ENCODE measurements at places on chromosomes 2 and 18.

- DNase-seq, result no peak
Measured at GRCh38 chr2:15435474-15435873, 125.7 kb downstream of the NBAS start.

GRCh38 chr2:191298306-191298705 lies 53.1 kb downstream of the MYO1B start:
- no peak for DNase-seq

GRCh38 chr2:241844066-241844728 lies 14.5 kb downstream of the PDCD1 start:
- DNase-seq, result peak; percentile 82

GRCh38 chr18:58113337-58113736 lies 69.3 kb downstream of the NEDD4L start:
- DNase-seq, result no peak

GRCh38 chr2:196278491-196278911 lies 107.1 kb upstream of the STK17B start:
- no peak for DNase-seq

DNA sequence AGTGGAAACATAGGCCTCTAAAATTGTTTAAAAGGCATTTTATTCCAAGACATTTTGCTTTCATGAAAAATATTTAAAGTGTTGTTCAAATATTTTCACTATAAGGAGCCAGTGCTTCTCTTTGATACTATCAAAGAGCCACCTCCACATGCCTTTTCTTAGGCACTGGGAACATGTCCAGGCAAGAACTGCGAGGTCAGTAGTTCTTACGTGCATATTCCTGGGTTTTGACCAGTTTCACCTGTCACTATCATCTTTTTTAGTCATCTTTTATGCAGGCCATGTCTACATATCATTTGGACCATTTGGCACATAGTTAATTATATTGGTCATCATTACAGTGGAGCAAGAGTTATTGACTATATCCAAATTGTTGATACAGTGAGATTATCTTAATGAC lies 195.3 kb downstream of the CCDC85A start:
- no peak for DNase-seq

GRCh38 chr2:216302981-216303676 lies 69.2 kb downstream of the MARCHF4 start:
- no peak for DNase-seq

GRCh38 chr2:108924580-108925251 lies 64.3 kb downstream of the EDAR start:
- DNase-seq, result no peak

DNA sequence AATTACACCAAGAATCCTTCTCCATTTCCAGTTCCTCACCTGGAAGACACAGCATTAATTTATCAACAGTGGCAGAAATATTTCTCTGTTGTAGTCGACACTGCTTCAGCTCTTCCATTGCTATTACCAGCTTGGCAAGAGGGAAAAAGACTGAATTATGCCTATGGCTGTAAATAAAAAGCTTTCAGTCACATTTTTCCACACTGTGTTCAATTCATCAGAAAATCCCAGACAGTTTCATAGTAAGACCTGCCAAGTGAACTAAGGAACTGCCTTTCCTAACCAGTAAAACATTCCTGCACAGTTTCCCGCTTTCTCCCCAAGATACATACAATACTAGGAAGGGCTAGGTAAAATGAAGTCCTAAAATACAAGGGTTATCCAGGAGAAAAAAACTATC lies 94.7 kb downstream of the EXOC6B start:
- DNase-seq, result no peak

DNA sequence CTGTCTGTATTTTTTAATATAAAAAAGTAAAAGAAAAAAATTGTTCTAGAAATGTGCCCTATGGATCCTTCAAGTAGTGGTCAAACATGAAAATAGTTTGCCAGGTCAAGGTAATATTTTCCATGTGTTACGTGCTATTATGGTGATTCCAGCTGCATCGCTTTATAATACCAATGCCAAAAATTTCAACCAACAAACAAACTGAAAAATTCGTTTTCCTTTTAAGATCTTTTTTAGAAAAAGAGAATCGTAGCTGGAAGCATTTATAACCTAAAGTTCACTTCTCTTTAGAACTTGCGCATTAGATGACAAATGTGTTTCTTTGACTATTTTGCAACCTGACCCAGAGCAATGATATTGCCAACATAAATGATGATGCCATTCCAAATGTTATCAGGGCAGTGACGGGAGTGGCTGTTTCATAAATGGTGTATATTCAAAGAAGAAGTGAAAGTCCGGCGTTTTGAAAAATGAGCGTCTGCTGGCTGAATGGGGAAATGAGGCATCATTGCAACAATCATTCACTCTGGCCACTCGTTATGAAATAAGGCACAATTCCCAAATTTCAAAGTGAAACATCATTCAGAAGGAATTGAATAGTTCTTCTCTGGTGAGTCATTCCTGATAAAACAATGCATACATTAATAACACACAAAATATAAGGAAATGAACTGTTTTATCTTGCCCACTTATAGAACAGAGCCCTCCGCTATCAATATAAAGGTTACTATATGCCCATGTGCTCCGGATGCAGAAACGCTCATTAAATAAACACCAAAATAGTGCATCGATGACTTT lies 297.4 kb downstream of the TGIF1 start:
- no peak for DNase-seq

- DNase-seq, result no peak
Measured at GRCh38 chr2:25339791-25340180, 1.9 kb downstream of the DNMT3A start.

DNA sequence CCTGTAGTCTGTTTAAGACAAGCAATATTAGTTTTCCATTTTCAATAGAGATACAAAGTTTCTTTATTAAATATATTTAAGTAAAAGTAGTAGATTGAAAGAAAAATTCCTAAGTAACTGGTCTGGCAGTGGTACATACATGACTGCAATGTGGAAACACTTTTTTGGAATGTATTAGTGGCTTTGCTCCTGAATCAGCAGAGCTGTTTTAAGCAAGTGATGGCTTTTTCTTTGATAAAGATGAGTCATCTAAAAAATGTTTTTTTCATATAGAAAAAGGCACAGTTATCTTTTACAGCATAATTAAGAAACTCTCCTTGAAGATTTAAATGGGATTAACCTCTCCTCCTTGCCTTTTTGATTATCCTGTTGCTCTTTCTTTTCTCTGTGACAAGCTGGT lies 34.9 kb downstream of the KDM3A start:
- DNase-seq, result no peak

DNA sequence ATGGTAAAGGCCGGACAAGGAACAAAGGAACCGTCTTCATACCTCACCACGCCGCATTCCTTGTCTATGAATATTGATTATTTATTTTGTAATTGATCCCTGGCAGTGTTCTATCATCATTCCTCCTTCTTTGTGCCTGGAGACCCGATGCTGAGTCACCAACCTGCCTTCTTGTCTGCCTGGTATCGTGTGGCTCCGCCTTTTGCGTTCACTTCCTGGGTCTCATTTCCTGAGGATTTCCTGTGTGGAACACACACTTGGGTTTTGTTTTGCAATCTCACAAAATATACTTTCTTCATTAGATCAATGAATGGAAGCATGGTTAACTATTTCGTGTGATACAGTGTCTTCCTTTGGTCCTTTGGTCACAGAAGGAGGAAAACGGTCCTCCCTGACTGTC lies 95.5 kb upstream of the SNTG2 start:
- DNase-seq, result no peak

- DNase-seq, result no peak
Measured at GRCh38 chr2:9646196-9647030, 15.6 kb upstream of the YWHAQ start.

GRCh38 chr2:8457092-8457481 lies 224.8 kb upstream of the ID2 start:
- peak; percentile 10 for DNase-seq

GRCh38 chr2:235001237-235002133 lies 49.7 kb downstream of the SH3BP4 start:
- no peak for DNase-seq

DNA sequence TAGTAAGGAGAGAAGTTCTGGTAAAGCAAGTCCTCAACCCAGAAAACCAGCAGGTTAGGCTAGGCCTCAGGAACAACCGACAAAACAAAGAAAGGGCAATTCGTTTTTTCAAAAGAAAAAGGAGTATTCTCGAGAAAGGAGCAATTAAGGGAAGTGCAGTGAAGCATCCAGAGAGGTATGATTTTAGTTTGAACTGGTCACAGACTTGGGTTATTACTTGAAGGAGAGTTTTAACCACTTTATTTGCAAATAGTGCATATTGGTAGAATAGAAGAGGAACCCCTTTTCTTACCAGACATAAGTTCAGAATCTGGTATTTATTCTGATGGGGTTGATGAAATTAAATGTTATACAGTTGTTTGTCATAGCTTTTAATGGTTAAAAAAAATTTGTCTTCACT lies 110.0 kb upstream of the GCFC2 start:
- DNase-seq, result no peak

- DNase-seq, result no peak
Measured at GRCh38 chr2:173271135-173271534, 83.5 kb upstream of the CDCA7 start.

DNA sequence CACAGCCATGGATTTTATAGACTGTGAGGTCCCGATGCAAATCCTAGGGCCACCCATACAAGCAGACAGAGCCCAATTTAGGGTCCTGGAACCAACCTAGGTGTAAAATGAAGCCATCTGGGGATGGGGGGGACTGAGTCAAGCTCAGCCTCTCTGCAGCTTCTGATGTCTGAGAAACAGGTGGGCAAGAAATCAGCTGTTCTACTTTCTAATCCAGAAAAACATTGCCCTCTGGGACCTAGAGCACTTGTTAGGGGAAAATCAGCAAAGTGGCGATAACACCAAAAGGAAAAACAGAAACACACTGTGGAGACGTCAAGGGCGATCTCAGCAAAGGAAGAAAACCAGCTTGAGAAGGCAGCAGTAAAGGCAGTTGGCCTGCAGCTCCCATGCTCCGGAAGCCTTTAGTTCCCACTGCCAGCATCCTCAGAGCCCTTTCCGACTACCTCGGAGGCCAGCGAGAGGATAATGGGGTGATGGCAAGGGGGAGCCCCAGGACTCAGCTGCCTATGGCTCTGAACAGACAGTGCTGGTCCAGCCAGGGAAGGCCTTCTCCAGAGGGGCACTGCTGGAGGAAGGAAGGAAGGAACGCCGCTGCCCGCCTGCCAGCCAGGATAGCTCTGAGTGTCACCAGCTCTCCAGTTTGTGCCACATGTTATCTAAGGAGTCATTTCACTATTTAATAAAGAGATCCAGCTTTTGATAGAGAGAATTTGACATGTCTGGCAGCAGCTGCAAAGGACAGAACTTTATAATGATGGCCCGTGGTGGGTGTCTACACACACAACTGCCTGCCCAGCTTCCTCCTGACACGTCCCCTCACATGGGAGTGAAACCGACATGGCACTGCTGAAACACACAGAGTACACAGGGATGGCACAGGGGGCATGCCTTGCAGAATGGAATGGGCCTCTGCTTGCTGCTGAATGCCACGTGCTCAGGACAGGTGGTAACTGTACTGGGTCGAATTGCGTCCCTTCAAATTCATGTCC lies 37.7 kb downstream of the HS1BP3 start:
- DNase-seq, result no peak

- DNase-seq, result no peak
Measured at GRCh38 chr18:28045176-28045810, 131.6 kb downstream of the CDH2 start.

- no peak for DNase-seq
Measured at GRCh38 chr2:121187351-121187981, 97.5 kb downstream of the TFCP2L1 start.

Data from stimulated activated CD8-positive, alpha-beta memory T cell treated with anti-CD3 and anti-CD28 coated beads, Interleukin-12 subunit alpha, Interleukin-12 subunit beta, amount 100 ng/mL, for 4 hours (primary cell).